ENCODE measurements at places on chromosomes 4 and X.

DNA sequence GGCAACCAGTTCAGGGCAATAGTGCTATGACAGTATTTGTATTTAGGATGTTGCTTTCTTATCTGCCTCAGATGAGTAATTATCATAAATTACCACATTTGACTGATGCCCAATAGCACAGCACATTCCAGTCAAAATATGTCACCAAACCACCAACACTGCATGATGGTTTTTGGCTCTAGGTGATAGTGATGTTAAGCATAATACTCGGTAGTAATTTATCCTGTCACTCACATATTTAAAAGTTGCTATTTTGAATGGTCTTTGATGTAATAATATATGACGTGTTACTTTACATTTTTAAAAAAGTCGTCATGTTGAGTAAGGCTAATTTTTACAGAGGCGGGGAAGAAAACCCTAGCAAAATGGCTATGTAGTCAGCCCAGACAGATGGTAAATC lies 42.5 kb downstream of the UNC5C start:
- DNase-seq: no peak

GRCh38 chr4:8141935-8142334 lies 16.7 kb downstream of the ABLIM2 start:
- no peak for DNase-seq

DNA sequence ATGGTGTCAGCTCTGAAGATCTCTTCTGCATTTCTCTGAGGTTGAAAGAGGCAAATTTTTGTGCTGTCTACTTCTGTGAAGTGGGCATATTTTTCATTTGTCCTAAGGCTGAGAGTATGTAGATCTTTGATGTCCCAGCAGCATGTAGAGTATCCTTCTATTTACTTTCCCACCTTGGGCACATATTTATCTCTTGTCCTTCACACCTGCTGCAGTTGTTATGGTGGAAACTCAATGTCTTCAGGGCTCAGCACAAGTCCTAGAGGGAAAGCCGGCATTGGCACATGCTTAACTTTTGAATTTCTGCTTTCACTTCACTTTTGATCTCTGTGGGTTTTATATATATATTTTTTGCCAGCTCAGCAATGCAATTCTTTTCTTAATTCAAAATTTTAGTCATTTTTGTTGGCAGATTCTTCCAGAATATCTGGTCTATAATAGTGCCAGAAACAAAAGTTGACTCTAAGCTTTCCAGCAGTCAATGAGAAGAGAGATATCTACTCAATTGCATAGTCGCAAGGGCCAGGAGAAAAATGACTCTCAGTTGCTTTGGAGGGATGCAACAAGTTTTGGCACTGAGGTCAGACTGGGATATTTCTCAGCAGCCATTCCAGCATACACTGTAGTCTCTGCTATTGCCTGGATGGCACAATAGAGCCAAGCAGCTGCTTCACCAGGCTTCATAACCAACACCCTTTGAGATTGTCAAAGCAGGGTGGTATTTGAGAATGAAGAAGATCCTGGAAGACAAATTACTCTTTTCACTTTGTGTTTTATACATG lies 127.8 kb upstream of the FAT1 start:
- DNase-seq: no peak

DNA sequence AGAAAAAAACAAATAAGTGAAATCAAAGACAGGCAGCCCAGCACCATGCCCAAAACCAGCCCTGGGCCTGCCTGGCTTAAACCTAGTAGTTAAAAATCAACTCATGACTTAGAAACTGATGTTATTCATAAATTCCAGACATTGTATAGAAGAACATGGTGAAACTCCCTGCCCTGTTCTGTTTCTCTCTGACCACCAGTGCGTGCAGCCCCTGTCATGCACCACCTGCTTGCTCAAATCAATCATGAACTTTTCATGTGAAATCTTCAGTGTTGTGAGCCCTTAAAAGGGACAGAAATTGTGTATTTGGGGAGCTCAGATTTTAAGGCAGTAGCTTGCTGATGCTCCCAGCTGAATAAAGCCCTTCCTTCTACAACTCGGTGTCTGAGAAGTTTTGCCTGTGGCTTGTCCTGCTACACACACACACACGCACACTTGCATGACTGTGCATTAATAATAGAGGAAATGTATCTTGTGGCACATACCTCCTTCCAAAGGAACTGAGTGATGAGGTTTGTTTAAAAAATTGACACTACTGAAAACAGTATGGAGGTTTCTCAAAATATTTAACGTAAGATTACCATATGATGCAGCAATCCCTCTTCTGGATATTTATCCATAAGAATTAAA lies 39.2 kb upstream of the UGT2B7 start:
- no peak for DNase-seq

GRCh38 chr4:87669373-87669772 lies 19.3 kb downstream of the DMP1 start:
- DNase-seq: no peak

GRCh38 chr4:48369771-48370170 lies 28.4 kb downstream of the SLAIN2 start:
- no peak for DNase-seq

- peak; percentile 3 for DNase-seq
Measured at GRCh38 chrX:136954930-136955329, 74.4 kb upstream of the RBMX start.

DNA sequence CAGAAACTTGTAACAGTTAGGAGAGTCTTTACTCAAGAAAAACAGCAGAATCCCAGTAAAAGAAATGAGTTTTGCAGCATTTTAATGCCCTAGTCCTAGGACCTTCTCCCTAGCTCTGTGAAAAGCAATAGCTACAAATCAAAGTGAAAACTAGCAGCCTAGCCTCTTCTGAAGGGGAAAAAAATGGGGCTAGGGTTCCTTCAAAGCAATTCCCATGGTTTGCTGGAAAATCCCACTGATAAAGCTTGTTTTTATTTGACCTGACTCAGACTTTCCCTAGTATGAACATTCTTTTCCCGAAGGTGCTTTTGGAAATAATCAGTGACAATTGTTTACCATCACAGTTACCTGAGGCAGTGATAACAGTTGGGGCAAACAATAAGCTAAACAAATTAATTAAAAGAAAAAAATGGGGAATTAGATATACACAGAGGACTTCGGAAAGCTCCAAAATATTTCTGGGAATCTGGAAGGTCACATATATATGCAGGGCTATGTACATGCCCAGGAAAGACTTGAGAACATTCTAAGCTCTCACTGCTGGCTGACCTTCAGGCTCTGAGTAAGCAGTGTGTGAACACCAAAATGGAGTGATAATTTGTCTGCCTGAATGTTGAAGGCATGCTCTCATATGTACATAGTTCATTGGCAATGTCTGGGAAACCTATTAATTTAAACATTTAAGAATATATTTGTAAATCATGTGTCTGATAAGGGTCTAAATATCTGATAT lies 285.9 kb downstream of the KCTD8 start:
- no peak for DNase-seq

DNA sequence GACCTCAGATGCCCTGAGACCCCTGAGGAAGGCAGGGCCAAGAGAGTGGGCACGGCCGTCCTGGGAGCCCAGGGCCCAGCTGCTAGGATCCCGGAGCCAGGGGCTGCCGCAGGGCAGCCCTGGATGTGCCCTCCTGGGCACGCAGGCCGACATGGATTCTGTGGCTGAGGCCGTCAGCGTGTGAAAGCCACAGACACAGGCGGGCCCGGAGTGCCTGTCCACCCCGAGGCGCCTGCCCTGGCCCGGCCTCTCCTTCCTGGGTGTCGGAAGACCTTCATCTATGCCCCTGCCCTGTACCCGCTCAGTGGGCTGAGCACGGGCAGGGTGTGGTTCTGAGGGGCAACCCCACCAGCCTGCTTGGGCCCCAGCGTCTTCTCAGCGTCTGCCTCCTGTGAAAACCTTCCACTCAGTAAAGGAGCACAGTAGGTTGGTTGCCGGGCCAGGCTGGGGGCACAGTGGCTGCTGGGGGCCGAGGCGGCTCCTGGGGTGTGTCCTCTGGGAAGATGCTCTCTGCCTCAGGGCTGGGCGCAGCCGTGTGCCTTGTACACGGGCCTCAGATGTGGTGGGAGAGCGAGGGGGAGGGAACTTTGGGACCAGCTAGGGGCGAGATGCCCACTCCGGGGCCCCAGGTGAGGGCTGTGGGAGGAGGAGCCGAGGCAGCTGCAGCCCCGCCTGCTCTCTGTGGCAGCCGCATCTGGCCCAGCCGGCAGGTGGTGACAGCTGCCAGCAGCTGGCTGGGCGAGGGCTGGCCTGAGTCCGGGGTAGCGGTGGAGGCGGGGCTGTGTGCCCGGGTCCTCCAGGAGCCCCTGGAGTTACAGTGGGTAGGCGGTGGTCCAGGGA lies 20.8 kb downstream of the FGFRL1 start:
- no peak for DNase-seq

DNA sequence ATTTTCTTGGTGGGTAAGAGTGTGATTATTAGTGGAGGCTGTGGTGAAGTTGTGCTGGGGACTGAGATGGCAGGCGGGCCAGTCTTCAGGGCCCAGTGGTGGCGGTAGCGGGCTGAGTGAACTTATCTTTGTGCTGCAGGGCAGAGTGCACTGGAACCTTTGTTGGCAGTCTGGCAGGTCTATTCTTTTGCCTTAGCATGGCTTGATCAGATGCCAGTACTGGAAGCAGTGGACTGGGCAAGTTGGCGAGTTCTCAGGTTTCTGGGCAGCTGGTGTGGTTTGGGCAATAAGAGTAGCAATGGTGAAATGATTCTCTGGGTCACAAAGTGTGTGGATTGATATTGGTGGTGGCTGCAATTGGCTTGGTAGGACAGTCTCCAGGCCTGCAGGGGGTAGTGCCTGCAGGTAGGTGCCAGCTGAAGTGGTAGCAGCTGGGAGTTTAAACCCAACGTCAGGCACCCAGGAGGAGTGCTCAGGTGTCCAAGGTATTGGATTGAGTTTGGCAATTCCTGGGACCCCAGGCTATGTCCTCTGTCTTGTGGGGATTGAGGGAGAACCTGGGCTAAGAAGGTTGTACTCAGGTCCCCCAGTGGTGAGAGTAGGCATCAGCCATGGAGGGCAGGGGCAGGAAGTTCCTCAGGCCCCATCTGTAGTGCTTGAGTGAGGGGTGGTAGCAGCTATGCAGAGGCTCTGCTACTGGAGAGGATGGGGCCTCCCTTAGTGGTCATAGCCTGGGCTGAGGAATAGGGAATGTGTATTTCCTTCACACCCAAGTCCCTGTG lies 34.9 kb upstream of the SLC25A14 start:
- DNase-seq: no peak

GRCh38 chr4:4719436-4719835 lies 140.0 kb upstream of the MSX1 start:
- no peak for DNase-seq

GRCh38 chr4:89114100-89114499 lies 2.8 kb downstream of the TIGD2 start:
- no peak for DNase-seq

- no peak for DNase-seq
Measured at GRCh38 chr4:111924696-111925095, 220.6 kb upstream of the FAM241A start.

DNA sequence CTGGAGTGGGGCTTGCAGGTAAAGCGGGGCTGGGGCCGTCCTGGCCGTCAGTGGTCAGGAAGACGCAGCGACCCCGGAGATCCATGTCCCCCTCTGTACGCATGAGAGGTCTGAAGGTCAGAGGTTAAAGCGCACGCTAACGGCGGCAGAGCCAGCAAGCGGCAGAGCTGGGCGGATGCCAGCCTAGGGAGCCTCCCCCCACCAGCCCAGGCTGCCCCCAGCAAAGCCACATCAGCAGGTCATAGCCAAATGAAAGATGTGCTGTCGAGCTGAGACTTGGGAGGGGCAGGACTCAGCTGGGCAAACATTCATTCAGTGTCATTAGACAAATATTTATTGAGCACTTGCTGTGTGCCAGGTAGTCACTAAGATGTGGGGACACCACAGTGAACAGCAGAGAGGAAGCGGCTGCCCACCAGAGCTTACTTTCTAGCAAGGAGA lies 593 bp upstream of the JAKMIP1 start:
- DNase-seq: peak; percentile 49

- no peak for DNase-seq
Measured at GRCh38 chr4:6313216-6313615, 43.6 kb downstream of the WFS1 start.

DNA sequence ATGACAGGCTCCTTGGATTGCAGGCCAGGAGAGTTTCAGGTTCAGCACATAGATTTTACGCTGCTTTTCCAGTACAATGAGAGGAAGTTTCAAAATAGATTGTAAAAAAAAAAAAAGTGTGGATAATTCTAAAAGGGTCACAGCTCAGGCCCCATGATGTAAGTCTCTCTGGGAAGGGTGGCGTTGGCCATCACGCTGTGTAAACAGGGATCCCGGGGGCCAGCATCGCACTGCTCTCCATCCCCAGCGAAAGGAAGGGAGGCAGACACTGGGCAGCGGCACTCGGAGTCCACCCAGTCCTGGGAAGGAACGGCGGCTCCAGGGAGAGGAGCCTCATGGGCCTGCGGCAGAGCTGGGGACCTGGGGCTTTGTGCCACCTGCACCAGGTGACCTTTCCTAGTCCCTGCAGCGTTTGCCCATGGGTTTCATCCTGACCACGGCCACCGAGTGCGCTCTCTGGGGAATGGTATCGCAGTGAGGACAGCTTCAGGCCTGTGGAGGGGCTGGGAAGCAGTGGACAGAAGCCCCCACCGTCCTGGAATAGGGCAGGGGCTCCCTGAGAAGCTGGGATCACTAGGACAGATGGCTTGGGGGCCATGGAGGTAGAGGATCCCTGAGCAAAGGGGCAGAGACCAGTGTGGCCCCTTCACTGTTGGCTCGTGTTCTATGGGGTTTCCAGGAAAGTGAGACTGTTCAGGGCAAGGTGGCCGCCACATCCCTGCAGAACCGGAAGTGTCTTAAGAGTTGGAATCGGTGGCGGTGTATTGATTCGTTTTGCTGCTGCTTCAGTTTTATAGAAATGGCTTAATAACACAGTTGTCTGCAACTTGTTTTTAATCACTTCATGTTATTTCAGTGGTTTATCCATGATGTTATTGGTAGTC lies 38.9 kb downstream of the RGS12 start:
- DNase-seq: no peak

DNA sequence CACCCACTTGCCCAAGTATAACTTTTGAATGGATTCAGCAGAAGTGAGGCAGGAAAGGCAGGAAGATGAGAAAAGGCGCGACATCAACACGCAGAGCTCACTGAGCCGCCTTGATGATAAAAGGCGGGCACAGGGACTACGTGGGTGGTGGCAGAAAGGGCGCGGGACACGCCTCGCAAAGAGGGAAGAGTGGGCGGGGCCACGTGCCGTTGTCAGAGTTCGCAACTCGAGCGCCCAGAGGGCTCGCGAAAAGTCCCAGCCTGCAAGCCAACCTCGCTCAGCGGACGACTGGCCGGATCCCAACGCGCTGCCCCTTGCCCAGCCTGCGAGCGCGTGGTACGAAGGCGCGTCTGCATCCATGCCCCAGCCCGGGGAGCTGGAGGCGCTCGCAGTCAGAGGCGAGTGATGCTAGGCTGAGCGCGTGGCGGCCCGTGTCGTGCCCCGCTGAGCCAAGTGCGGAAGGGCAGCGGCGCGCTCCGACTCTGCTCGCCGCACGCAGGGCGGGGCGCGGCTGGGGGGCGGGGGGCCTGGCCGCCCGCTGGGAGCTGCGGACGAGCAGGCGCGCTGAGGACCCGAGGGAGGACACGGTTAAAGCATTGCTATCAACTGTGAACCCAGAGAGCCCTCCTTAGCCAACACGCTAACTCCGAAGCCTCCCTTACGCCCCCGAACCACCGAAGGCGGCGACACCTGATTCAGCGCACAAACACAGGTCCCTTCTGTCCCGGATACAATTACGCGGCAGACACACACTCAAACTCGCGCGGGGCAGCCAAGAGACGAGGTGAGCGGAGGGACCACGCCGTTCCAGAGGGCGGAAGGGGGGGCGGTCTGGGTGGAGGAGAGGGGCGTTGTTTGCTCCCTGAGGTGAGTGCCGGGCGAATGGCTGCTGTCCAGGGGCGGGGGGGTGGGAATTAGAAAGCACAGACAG lies at the start of gene UGT8:
TSS of gene UGT8 (plus strand) at position 617 of the 931 bp plus-strand sequence. CDS start 24,074 bp downstream, outside the sequence.
- peak; percentile 81 for DNase-seq

GRCh38 chr4:142778430-142778829 lies 67.7 kb downstream of the INPP4B start:
- no peak for DNase-seq

- DNase-seq: no peak
Measured at GRCh38 chrX:130224810-130225209, 43.9 kb downstream of the ZNF280C start.
